ENCODE measurements at places on chromosomes 1 and 21. TPM values are rescaled to one million over a fixed set of nuclear protein-coding genes. Genes with fewer than 3 reads are reported as not detected.

The NPL gene
- total RNA-seq, result 8.1 TPM

The TRIM63 gene
- 0.11 TPM for total RNA-seq

The TAS1R1 gene
- total RNA-seq, result 0.15 TPM

The TP73 gene
- total RNA-seq, result 1.6 TPM

The KRTAP25-1 gene
- not detected for total RNA-seq

The TRAF3IP3 gene
- not detected for total RNA-seq

The C1orf94 gene
- 11.8 TPM for total RNA-seq

The FCRL2 gene
- total RNA-seq, result not detected

The AMY1A gene
- not detected for total RNA-seq

The USH2A gene
- total RNA-seq, result 0.37 TPM

The NCSTN gene
- 83.4 TPM for total RNA-seq

The OLIG2 gene
- 0.17 TPM for total RNA-seq

The CELA2A gene
- not detected for total RNA-seq

The ACOT11 gene
- 5.0 TPM for total RNA-seq

Data from H7 (cell line).